ENCODE measurements at places on chromosomes 4 and X. TPM values are rescaled to one million over a fixed set of nuclear protein-coding genes. Genes with fewer than 3 reads are reported as not detected.

GRCh38 chrX:50827996-50828395 is 14.0 kb upstream of the SHROOM4 start:
- no peaks in the 10 kb centered on the region for H3K27me3 ChIP-seq
- H3K27ac ChIP-seq: no peak overlapping the region
- H3K4me1 ChIP-seq: no peaks in the 10 kb centered on the region
- peak; percentile 12 for DNase-seq
- no peak overlapping the region for H3K4me3 ChIP-seq

PCDH7 gene
- total RNA-seq: 21.0 TPM

GRCh38 chrX:38616904-38617303 is 55.6 kb downstream of the TSPAN7 start:
- H3K27ac ChIP-seq: no peak overlapping the region
- H3K4me1 ChIP-seq: no peaks in the 10 kb centered on the region

PCDH10 gene
- total RNA-seq: 91.7 TPM

DNA sequence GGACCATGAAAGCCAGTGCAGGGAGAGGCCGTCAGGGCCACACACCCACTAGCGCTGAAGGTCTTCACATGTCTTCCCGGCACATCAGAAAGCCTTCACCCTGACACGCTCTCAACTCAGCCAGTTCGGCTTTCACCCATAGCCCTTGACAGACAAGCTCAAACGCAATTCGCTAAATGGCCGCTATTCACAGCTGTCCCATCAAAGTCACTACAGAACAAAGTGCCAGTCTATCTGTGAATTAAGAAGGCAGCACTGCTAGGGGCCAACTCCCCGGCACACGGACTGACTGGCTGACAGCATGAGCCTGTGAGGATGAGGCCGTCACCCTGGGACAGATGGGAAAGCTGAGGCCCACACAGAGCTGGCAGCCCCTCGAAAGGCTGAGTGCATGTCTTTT is 45.7 kb downstream of the ACOX3 start:
- H3K4me3 ChIP-seq: no peak overlapping the region
- peaks cover 7% of the 10 kb centered on the region for H3K36me3 ChIP-seq
- H3K4me1 ChIP-seq: peaks cover 30% of the 10 kb centered on the region
- no peaks in the 10 kb centered on the region for H3K27me3 ChIP-seq
- DNase-seq: no peak
- H3K27ac ChIP-seq: no peak overlapping the region

POLN gene
- total RNA-seq: 4.2 TPM

DNA sequence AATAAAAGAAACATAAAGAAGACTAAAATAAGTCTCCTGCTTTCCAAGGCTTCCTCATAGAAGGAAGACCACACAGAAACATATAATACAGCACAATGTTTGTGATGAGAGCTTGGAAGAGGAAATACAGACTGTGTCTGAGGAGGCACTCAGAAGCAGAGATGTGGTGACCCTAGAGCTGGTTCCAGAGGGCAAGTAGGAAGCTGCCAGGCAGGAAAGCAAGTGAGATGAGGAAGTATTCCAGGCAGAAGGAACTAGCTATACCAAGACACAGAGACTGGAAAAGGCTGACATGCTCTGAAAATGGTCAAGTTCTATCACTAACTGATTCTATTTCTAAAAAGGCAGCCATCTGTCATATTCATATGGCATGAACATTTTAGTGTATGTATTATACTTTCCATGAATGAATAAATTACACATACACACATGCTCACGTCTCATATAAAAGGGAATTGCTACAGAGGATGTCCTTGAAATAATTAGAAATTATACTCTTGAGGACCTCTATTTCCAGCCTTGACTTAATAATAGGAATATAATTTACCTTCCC is 16.6 kb upstream of the HSFX2 start:
- no peaks in the 10 kb centered on the region for H3K36me3 ChIP-seq
- no peak overlapping the region for H3K4me3 ChIP-seq
- H3K27me3 ChIP-seq: no peaks in the 10 kb centered on the region
- DNase-seq: no peak
- H3K27ac ChIP-seq: no peak overlapping the region

DNA sequence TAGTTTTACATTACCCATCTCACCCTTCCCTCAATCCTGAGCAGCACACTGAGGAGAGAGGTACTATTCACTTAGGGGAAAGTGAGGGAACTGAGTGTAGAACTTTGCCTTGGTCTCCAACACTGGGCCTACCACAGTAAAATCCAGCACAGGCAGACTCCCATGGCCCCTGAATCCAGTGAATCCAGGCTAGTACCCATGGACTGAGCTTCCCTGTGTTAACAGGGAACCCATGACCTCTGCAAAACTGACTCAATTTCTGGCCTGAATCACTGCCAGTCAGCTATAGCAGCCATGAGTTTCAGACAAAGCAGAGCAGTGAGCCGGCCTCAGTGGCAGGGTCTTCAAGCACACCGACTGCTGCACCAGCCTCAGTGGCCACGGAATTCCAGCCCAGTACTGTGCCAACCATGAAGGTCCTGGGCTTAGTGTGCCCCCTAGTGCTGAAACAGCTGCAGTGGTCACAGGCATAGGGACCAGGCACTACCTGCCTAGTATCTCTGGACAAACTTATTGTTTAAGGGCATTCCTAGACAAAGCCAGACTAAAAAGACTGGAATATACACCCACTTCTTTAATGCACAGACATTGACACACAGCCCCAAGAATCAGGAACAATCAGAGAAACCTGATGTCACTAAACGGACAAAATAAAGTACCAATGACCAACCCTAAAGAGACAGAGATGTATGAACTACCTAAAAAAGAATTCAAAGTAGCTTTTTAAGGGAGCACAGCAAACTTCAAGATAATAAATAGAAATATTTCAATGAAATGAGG is 127.4 kb upstream of the RPL34 start:
- DNase-seq: no peak
- no peaks in the 10 kb centered on the region for H3K36me3 ChIP-seq
- no peak overlapping the region for H3K4me3 ChIP-seq
- H3K27ac ChIP-seq: no peak overlapping the region
- no peaks in the 10 kb centered on the region for H3K27me3 ChIP-seq

DNA sequence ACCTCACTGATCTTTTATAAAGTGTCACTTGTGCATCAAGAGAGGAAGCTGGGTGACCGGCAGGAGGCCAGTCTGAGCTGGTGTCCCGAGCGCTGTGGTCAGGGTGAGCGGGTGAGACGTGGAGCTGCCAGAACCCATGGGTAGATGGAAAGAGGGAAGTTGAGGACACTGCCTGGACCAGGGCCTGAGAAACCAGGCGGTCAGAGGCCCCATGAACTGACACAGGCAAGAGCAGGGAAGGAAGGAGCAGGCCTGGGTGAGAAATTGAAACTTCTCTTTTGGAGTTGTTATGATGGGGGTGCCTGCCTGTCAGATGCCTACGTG is 192.6 kb downstream of the AFAP1 start:
- no peaks in the 10 kb centered on the region for H3K4me1 ChIP-seq
- no peaks in the 10 kb centered on the region for H3K27me3 ChIP-seq
- DNase-seq: no peak

- no peak overlapping the region for H3K27ac ChIP-seq
- H3K4me3 ChIP-seq: no peak overlapping the region
- no peaks in the 10 kb centered on the region for H3K4me1 ChIP-seq
Observed at GRCh38 chr4:113576947-113577678, 184.4 kb downstream of the CAMK2D start.

DNA sequence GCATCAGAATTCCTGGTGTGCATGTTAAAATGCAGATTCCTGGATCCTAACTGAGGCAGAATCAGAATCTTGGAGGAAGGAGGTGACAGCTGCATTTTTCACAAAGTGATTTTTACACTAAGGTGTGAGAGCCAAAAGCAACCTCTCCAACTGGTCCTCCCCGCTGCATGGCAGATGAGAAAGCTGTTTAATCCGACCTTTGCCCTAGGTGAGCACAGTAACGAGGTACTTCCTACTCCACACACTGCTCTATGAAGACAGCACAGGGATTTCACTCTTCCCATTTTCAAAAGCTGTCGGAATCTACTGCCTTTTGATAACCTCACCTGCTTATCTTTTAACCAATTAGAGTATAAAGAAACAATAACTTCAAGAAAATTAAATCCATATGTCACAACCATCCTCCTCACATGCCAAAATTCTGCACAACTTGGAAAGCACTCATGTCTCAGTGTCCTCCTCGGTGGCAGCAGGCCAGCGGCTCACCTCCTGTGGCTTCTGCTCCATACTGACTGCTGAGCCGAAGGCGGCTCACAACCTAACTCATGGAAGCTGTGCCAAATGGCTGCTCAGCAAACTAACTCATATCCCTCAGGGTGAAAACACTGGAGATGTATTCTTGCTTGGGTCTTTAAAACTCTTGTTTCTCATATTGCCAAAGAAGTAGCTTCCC is 3.6 kb downstream of the CASP6 start:
- H3K27me3 ChIP-seq: no peaks in the 10 kb centered on the region
- peaks cover 2% of the 10 kb centered on the region for H3K36me3 ChIP-seq
- H3K4me3 ChIP-seq: no peak overlapping the region
- no peak overlapping the region for H3K27ac ChIP-seq

USO1 gene
- 60.2 TPM for total RNA-seq

Measured in endothelial cell of umbilical vein (primary cell).